Psoas muscle (tissue), 8 donors: ENCODE measurements at places on chromosomes 7 and 10. TPM values are rescaled to one million over a fixed set of nuclear protein-coding genes. Genes with fewer than 3 reads are reported as not detected.

SH2D4B gene
- not detected for total RNA-seq

DNA sequence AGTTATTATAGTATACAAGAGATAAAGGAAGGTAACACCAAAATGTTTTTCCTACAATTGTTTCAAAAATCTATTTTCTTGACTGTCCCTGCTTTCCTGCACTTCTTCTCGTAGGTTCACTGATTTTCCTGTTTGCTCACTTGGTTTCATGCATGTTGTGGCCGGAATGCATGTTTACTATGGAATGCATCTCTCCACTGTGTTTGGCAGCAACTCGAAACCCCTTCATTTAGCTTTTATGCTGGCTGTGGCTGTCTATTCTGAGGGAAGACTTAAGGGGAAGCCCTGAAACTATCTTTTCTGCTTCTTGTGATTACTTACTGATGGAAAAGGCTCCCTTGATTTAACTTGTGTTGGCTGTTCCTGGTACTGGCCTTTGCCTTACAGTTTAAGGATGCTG, 120.3 kb downstream of the NRG3 start:
- DNase-seq, result no peak

SPDYE2 gene
- total RNA-seq, result not detected

CPXM2 gene
- total RNA-seq, result 1.4 TPM

VCL gene
- 219 TPM for total RNA-seq
